A549 treated with CpdA at 1 μM for 4 hours (cell line): ENCODE measurements at places on chromosomes 6 and 20. TPM values are rescaled to one million over a fixed set of nuclear protein-coding genes. Genes with fewer than 3 reads are reported as not detected.

Gene TRAPPC3L
- total RNA-seq, result not detected in 5 replicates

Gene DEFB132
- total RNA-seq, result not detected in 5 replicates

Gene OR12D3
- not detected in 5 replicates for total RNA-seq

Gene SYNDIG1
- total RNA-seq, result 1.5 to 2.2 TPM (median 2.0 TPM) in 5 replicates

Gene CALHM4
- not detected in 5 replicates for total RNA-seq

Gene TINAG
- 0.08 to 0.59 TPM in 2 of 5 replicates, not detected in the others for total RNA-seq

Gene TP53TG5
- not detected in 5 replicates for total RNA-seq

Gene ELOVL5
- 64.8 to 71.9 TPM (median 69.5 TPM) in 5 replicates for total RNA-seq

Gene IL17A
- total RNA-seq, result not detected in 5 replicates

Gene CCN6
- not detected in 5 replicates for total RNA-seq

Gene BPIFA1
- total RNA-seq, result not detected in 5 replicates

Gene ITPA
- 122 to 136 TPM (median 128 TPM) in 5 replicates for total RNA-seq

Gene SLC12A5
- 11.6 to 15.4 TPM (median 14.4 TPM) in 5 replicates for total RNA-seq

Gene SNX21
- 8.7 to 13.2 TPM (median 11.3 TPM) in 5 replicates for total RNA-seq
